ENCODE measurements at places on chromosomes 3 and 15.

- DNase-seq: no peak
These were observed 6.9 kb downstream of the GLCE start for GRCh38 chr15:69167218-69167846.

GRCh38 chr15:74635228-74635627 is 19.6 kb downstream of the CLK3 start:
- DNase-seq: peak; percentile 56

DNA sequence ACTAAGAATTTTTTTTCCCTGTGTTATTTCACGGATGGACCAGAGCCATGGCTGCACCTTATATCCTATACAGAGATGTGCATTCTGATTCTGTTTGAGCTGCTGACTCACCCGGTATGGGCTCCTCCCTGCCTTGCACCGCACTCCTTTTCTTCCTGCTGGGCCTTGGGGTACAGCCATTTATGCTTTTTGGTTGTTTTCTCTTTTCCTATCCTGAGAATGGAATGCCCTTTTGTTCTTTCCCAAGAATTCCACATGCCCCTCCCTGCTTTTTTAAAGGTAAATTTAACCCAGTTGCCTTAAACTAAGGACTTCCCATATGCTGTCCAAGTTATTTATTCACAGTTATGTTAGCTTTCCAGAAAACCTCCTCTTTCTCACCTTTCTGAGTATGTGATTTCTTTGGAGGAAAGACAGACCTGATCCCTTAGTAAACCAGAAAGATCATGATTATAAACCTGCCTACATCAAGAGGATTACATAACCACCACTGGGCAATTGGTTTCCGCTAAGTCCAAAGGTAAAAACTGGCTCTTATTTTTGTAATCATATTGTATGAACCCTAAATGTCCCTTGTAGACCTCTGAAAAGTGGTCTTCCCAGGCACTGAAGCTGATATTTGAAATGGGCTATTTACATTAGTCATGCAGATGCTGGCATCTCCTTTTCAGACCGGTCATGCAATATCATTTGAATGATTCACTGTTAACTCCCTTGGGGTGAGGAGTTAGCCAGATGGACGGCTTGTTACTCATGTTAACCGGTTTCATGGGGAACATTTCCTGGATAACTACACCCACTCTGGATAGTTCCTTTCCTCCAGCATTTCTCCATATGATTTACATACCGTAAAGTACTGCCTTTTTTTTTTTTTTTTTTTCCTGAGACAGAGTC is 45.5 kb downstream of the TMOD3 start:
- DNase-seq: no peak

DNA sequence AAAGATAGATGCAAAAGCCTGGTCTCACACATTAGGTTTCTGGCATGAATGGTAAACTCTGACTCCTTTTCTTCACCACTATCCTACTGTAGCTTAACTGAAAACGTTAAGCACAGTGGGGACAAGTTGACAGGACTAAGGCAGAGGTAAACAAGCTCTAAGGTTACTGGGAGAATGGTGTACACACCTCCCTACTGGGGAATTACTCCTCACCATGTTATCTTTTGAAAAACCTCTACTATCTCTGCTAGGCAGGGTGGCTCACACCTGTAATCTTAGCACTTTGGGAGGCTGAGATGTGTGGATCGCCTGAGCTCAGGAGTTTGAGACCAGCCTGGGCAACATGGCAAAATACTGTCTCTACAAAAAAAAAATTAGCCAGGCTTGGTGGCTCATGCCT is 29.1 kb downstream of the IP6K1 start:
- DNase-seq: no peak

DNA sequence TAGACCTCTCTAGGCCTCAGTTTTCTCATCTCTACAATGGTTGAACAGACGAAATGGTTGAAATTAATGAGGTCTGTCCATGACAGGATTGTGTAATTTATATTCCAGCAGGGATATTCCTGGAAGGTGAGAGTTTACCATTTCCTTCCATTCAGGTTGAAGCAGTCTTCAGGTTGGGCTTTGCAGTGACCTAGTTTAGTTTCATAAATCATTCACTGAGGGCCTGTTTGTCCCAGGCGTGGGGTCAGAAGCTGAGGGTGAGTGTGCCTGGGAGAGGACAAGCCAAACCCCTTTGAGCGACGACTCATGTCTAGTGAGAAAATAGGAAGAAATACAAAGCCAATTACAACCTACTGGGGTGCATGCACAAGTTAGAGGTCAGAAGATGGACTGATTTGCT is 57.2 kb upstream of the CACNA2D3 start:
- DNase-seq: no peak

GRCh38 chr15:29753506-29753905 is 68.8 kb downstream of the TJP1 start:
- no peak for DNase-seq

DNA sequence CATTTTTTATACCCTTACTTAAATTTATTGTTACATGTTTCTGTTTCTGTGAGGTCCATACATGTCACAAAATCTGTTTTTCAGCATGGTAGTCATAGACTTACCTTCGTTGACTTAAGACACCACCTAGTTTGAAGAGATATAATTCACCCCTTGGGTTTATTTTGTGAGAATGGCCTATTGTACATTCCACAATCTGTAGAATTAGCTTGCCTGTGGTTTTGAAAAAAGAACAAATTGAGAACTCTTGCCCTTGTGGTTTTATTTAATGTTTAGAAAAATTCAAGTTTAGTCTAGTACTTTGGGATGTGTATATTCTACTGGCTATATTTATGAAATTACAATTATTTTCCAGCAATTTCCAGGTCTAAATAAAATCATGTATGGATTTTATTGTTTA is 31.6 kb downstream of the FILIP1L start:
- DNase-seq: no peak

DNA sequence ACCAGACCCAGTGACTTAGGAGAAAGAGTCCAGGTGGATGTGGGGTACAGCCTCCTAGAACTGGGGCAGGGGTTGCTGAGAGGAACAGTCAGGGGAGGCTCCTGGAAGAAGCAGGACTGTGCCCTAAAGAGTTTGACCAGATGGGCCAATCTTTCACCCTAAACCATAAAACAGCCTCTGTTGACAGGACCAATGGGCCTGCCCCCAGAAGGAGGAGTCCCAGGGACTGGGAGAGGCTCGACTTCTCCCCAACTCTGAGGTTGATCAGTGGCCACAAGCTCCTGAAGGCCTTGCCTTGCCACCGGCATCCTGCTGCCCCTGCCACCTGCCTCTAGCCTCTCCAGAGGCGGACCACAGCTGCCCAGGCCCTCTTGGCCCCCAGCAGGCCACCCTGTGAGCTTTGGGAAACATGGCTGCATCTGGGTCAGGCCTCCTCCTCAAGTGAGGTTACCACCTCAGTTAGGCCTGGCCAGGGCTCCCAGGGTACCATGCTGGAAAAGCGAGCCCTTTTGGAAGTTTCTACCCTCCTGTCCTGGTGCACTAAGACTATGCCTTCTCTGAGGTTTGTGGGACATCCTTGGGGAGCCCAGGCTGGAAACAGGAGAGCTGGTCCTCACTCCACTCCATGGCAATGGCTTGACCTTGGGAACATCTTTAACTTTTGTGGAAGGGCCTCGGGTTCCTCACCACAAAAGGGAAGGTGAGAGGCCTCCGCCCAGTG is 2.8 kb downstream of the VIPR1 start:
- DNase-seq: no peak

DNA sequence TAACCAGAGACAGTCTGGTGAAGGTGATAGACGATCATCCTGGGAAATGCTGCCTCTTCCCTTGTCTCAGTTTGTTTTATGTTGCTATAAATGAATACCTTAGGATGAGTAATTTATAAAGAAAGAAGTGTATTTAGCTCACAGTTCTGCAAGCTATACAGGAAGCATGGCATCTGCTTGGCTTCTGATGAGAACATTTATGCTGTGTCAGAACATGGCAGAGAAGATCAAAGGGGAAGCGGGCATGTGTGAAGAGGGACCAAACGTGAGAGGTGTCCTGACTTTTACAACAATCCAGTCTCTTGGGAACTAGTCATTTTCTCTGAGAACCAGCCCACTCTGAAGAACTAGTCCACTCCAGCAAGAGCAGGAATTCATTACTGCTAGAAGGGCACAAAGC is 9.6 kb downstream of the CMC1 start:
- DNase-seq: no peak

GRCh38 chr15:71595846-71596553 is 214.4 kb upstream of the NR2E3 start:
- DNase-seq: no peak

- DNase-seq: no peak
These were observed 16.6 kb downstream of the NRG4 start for GRCh38 chr15:75995611-75996010.

DNA sequence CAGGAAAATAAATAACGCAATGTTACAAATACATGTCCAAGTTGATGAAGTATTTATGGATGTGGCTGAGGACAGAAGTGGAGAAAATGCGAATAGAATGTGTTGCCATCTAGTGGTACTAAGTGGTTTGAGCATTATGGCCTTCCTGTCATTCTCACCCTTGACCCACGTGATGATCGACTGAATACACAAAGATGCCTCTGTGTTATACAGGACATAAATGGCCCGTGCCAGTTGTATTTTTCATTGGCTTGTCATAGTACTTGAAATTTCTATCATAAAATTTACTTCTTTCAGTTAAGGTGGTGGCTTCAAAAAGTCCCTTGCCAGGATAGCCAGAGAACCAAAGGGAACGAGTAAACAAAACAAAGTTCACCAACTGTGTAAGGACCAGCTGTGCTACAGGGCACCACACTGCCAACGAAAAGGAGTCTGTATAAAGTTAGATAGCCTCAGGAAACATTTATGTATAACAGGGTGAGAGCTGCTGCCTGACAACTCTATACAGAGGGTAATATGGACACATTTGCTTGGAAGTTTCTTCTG is 103.7 kb downstream of the MYH15 start:
- DNase-seq: no peak
